Stimulated activated CD8-positive, alpha-beta memory T cell treated with anti-CD3 and anti-CD28 coated beads, Interleukin-15, amount 100 ng/mL, for 48 hours (primary cell): ENCODE measurements at places on chromosomes 5 and 9.

DNA sequence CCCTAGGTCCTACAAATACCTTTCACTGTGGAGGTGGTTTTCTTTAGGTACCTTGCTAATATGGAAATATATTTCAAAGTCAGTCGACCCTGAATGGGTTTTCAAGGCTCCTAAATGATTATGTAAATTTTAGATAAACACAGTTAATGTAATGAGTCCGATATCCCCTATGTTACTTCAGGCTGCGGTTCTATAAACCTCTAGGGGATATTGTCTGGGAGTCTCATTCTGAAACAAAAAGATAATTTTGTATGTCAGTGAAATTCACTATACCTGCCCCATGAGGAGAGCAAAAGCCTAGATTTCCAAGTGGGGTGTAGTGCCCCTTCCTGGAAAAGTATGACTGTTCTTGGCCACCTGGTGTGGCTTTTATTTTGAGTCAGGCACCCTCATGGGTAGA, 377.3 kb downstream of the ICE1 start:
- DNase-seq, result no peak

GRCh38 chr5:154394307-154394706, 51.5 kb upstream of the SAP30L start:
- DNase-seq, result no peak

DNA sequence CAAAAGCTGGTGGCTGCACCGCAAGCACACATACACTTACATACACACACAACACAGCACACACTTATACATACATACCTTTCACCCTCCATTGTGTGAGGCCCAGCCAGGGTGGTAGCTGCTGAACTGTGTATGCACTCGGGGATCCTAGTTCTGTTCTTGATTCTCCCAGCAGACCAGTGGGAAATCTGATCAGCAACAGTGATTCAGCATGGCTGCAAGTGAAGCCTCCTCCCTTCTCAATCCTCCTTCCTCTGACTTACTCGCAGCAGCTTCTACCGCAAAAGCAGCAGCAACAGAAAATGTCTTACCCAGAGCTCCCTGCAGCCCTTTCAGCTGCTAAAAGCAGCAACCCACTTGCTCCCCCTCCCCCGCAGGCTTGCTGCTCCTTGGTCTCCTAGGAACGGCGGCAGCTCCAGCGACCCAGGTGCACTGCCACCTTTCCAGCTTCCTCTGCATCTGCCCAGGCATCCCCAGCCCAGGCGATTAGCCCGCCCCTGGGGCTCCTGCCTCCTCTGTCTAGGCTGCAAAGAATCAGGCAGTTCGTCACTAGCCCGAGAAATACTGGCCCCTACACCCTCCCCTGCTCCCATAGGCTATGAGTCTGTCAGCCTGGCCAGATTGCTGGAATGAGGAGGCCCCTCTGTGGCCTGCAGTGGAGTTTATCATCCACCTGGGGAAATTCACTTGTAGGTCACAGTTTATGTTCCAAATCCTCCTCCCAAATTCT, at the start of gene KLHL3:
Gene KLHL3 (minus strand): TSS at position 535 of the 730 bp plus-strand sequence. CDS start 443 bp downstream, at position 92.
- no peak for DNase-seq

DNA sequence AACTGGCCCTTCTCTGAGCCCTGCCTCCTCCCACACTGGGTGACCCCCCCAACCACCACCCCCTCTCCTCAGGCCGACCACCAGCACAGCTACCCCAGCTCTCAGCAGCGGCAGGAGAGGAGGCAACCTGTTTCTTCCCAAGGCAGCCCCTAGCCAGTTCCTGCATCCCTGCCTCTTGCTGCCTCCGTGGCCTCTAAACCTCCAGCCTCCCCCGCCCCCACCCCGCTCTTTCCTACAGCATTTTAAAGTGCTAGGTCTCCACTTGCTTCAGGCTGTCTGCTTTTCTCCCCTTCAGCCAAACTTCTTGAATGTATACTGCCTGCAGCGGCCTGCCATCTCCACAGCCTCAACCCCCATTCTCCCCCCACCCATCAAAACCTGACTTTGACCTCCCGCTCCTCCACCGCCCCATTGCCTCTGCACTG, 135.6 kb downstream of the DAB2IP start:
- DNase-seq, result no peak

DNA sequence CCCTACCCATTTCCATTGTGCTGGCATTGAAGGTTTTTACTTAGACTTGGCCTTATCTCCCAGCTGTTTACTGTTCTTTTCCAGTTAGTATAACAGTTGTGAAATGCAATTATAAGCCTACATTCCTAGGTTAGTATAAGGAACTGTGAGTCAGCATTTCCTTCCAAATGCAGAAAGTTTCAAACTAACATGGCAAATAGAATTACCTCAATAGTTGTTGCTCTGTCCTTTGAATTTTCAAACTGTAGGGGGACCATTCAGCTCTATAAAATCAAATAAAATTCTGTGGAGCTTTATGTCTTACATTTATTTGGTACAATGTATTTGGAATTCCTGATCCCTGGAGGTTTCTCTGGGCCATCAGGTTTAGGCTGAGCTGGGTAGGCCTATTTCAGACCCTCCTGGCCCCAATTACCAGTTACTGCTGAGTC, 47.2 kb downstream of the ARHGEF28 start:
- no peak for DNase-seq

- no peak for DNase-seq
Measured at GRCh38 chr5:55364537-55365055, 56.8 kb downstream of the MTREX start.

DNA sequence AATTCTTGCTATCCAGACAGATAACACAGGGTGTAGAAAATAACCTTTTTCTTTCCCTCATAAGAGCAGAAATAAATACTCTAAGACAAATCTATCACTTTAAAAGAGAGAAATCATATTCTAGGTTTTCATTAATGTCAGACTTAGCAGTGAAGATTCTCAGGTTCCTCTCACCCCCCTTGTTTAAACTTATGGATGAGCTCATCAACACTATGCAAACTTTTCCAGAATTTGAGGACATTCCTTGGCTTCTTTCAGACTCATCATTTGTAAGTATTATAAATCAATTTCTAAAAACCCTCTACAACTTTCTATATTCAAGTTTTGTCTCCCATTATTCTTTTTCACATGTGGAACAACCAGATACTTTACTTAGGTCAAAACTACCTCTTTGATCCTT, 374.9 kb upstream of the TRPC7 start:
- DNase-seq, result no peak

GRCh38 chr5:112642885-112643284, 94.8 kb upstream of the APC start:
- no peak for DNase-seq
